ENCODE measurements at places on chromosomes 4 and X. TPM values are rescaled to one million over a fixed set of nuclear protein-coding genes. Genes with fewer than 3 reads are reported as not detected.

GRCh38 chr4:157600583-157600982 is 380.1 kb downstream of the GRIA2 start:
- H3K27me3 ChIP-seq: no peaks in the 10 kb centered on the region
- no peaks in the 10 kb centered on the region for H3K4me1 ChIP-seq
- no peak overlapping the region for H3K4me3 ChIP-seq
- H3K36me3 ChIP-seq: no peaks in the 10 kb centered on the region
- no peak for DNase-seq
- no peak overlapping the region for H3K27ac ChIP-seq

- peaks cover 23% of the 10 kb centered on the region for H3K27me3 ChIP-seq
- DNase-seq: peak; percentile 2
- H3K4me1 ChIP-seq: peaks cover 17% of the 10 kb centered on the region
- H3K36me3 ChIP-seq: no peaks in the 10 kb centered on the region
- H3K27ac ChIP-seq: peak overlapping the region; percentile 88
Observed at GRCh38 chrX:20265726-20266681, 705 bp downstream of the RPS6KA3 start.

GRCh38 chr4:144788469-144788868 is 142.5 kb downstream of the HHIP start:
- no peak overlapping the region for H3K4me3 ChIP-seq
- no peaks in the 10 kb centered on the region for H3K27me3 ChIP-seq
- H3K36me3 ChIP-seq: peaks cover 6% of the 10 kb centered on the region
- H3K4me1 ChIP-seq: no peaks in the 10 kb centered on the region
- DNase-seq: no peak
- no peak overlapping the region for H3K27ac ChIP-seq

GRCh38 chr4:74531963-74532794 is 87.2 kb downstream of the AREG start:
- no peak overlapping the region for H3K27ac ChIP-seq
- no peaks in the 10 kb centered on the region for H3K27me3 ChIP-seq
- DNase-seq: no peak

GRCh38 chrX:28901637-28902036 is 314.4 kb downstream of the IL1RAPL1 start:
- DNase-seq: no peak
- peaks cover 5% of the 10 kb centered on the region for H3K36me3 ChIP-seq
- peaks cover 11% of the 10 kb centered on the region for H3K4me1 ChIP-seq
- no peak overlapping the region for H3K4me3 ChIP-seq

- H3K4me1 ChIP-seq: peaks cover 10% of the 10 kb centered on the region
- H3K27me3 ChIP-seq: no peaks in the 10 kb centered on the region
- H3K4me3 ChIP-seq: no peak overlapping the region
- H3K27ac ChIP-seq: no peak overlapping the region
- peaks cover 5% of the 10 kb centered on the region for H3K36me3 ChIP-seq
Observed at GRCh38 chr4:100828986-100829685, 311.3 kb upstream of the EMCN start.

- DNase-seq: no peak
- no peaks in the 10 kb centered on the region for H3K27me3 ChIP-seq
- peaks cover 41% of the 10 kb centered on the region for H3K4me1 ChIP-seq
- H3K27ac ChIP-seq: no peak overlapping the region
- H3K4me3 ChIP-seq: no peak overlapping the region
- H3K36me3 ChIP-seq: peaks cover 6% of the 10 kb centered on the region
Observed at GRCh38 chr4:145909281-145909715, 29.3 kb downstream of the ZNF827 start.

DNA sequence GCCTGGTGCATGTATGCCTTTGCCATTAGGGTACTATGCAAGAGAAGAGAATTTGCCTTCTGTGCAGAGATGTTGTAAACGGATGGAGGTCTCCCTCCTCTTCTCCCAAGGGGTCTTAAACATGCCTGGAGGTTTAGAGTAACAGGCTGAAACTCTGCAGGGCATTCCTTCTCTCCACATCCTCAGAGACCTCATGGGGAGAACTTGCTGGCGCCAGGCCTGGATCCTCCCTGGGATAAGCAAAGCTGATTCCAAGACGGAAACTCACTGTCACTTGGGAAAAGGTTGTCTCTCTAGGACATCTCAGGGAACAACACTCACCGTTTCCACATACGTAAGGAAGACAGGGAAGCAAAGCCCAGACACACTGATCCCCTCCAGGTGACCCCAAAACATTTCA is 76.9 kb upstream of the GPM6B start:
- no peak for DNase-seq
- H3K27me3 ChIP-seq: no peaks in the 10 kb centered on the region
- no peak overlapping the region for H3K27ac ChIP-seq
- no peak overlapping the region for H3K4me3 ChIP-seq
- H3K4me1 ChIP-seq: peaks cover 40% of the 10 kb centered on the region

Gene IL9R
- total RNA-seq: not detected

Gene FHDC1
- total RNA-seq: 54.5 TPM

Gene GAGE12J
- not detected for total RNA-seq

Gene MND1
- total RNA-seq: 36.1 TPM

Gene SSX3
- not detected for total RNA-seq

All from neural crest cell (in vitro differentiated cells).